Activated CD4-positive, alpha-beta T cell treated with anti-CD3 and anti-CD28 coated beads, Interleukin-2, Interleukin-6, amounts not matched to agents 100 ng/mL and 50 ng/mL, durations not matched to agents 16 hours and 8 hours (primary cell): ENCODE measurements at places on chromosomes 1 and 21.

DNA sequence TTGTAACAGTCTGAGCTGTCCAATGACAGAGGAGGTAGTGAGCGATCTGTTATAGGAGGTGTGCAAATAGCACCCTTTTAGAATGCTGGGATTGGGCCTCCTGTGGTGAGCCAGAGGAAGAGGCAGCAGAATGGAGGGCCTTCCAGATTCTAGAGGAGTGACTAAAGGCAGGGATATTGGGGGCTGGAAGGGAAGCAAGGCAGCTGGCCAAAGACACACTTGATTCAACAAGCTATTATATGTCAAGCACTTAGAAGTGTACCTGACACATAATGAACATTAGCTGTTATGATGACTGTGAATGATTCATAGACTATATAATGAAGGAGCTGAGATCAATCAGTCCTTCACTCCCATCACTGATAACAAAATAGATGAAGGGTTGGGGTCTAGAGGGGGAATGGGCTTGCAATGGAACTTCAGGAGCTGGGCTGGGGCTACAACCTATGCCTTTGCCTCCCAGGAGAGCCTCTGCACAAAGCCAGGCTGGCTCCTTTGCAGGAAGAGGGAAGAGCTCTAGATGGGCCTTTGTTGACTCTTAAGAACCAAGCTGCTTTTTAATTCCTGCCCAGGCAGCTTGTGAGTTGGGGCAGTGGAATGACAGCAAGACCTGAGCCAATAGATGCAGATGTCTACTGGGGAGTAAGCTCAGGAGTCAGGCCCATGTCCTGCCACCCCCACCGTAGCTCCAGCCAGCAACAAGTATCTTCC, 2.3 kb upstream of the MKNK1 start:
- DNase-seq: no peak

- DNase-seq: no peak
Observed at GRCh38 chr1:89809556-89809955, 11.3 kb upstream of the LRRC8D start.

GRCh38 chr1:231592809-231593208, 33.8 kb upstream of the DISC1 start:
- DNase-seq: no peak

DNA sequence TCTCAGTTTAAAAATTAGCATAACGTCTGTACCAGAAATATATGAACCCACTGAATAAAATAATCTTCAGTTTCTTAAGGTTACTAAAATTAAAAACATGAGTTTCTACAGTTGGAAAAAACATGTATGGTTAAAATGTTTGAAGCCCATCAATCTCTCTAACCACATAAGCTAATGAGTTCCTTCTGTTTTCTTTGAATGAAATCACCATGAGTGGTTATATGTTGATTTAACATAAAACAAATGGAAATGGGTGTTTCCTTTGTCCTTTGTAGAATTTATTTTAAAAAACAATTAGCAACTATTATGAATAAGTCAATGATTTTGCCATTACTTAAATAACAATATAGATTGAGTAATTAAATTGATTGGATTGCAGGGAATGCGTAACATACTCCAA, 3.0 kb upstream of the ADGRL2 start:
- no peak for DNase-seq

GRCh38 chr1:119133987-119134386, 6.5 kb downstream of the WARS2 start:
- no peak for DNase-seq

GRCh38 chr1:233340966-233341516, 13.5 kb downstream of the MAP3K21 start:
- DNase-seq: no peak
